ENCODE measurements at places on chromosomes 7 and 10.

DNA sequence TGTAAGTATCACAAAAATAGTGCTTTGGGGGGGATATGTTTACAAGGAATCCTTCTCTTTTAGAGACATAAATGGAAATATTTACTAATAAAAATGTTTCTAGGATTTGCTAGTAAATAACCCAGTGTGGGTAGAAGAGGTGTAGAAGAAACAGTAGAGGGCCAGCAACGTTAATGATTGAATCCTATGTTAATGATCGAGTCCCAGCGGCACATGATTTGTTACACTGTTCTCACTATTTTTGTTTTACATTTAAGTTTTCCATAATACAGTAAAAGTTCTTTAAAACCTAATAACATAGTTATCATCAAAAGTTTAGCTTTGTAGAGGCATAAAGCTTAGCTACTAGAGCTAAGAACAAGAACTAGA lies 66.0 kb downstream of the UBE2H start:
- DNase-seq = no peak

GRCh38 chr10:98194633-98195032 lies 60.2 kb downstream of the R3HCC1L start:
- DNase-seq = no peak

DNA sequence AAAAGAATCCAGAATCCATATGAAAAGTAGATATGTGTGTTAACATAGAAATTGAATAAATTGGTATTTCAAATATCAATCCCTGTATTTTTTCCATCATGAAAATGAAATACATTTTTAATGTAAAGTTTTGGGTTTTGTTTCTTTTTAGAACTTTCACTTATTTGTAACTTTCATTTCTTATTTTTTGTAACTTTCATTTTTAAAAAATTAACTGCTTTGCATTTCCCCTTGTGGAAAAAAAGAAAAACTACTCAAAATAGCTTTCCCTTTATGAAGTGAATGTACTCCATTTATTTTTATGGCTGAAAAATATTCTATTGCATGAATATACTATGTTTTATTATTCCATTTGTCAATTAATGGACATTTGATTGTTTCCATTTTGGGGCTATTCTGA lies 75.6 kb upstream of the SMNDC1 start:
- no peak for DNase-seq

GRCh38 chr10:33460505-33461294 lies 126.2 kb upstream of the NRP1 start:
- no peak for DNase-seq

- no peak for DNase-seq
Observed at GRCh38 chr10:86876748-86877147, 80.7 kb downstream of the MMRN2 start.

GRCh38 chr7:23472046-23472445 lies 1.8 kb upstream of the IGF2BP3 start:
- no peak for DNase-seq

DNA sequence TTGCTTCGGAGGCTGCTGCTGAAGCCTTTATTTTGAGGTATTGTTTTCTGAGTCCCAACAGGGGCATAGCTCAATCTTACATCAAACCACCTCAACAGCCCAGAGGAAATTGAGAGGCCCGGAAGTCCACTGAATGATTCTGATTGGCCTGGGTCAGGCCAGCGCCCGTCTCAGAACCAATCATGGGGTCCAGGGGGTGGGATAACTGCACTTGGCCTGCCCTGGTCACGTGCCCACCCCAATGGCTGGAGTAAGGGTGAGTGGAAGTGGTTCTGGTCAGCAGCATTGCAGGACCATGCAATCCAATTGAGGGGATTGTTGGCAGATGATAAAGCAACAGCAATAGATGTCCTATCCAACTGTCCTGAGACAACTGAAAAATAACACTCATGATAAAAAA lies 190.6 kb downstream of the HERPUD2 start:
- no peak for DNase-seq

- no peak for DNase-seq
Observed at GRCh38 chr7:9307131-9307530, 873.7 kb downstream of the NXPH1 start.

DNA sequence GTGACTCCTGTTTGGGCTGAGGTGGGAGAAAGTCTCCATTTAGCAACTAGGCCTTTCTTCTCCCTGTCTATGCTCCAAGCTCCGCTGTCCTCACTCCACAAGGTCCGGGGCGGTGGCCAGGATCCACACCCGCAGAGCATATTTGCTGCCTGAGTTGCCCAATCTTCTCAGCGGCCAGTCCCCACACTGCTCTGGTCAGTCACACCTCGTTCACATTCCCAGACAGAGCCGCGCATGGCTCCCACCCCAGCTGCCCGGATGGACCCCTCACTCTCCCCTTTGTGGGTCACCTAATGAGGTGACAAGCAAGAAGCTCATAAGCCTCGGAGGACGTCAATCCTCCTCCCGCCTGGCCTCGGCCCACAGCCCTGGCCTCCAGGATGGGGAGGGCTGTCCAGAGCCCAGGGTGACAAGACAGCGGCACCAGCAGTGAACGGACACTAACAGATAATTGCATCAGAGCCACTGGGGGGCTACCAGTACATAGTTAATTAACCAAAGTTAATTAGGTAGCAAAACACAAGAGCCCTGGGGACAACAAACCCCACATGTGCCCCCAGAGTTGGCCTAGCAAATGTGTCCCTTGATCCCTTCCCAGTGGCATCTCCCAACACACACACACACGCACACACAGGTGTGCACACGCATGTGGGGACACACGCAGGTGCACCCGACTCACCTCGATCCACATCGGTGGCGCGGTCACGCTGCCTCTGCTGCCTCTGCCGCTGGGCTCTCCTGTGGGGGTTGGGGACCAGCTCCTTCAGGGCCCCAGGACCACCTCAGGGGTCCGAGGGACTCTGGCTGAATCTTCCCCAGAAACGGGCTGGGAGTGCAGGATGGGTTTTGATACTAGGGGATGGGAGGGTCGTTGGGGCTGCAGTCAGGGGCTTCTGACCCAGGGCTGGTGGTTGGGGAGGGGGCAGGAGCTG lies 11.8 kb downstream of the EPHA1 start:
- peak; percentile 56 for DNase-seq

DNA sequence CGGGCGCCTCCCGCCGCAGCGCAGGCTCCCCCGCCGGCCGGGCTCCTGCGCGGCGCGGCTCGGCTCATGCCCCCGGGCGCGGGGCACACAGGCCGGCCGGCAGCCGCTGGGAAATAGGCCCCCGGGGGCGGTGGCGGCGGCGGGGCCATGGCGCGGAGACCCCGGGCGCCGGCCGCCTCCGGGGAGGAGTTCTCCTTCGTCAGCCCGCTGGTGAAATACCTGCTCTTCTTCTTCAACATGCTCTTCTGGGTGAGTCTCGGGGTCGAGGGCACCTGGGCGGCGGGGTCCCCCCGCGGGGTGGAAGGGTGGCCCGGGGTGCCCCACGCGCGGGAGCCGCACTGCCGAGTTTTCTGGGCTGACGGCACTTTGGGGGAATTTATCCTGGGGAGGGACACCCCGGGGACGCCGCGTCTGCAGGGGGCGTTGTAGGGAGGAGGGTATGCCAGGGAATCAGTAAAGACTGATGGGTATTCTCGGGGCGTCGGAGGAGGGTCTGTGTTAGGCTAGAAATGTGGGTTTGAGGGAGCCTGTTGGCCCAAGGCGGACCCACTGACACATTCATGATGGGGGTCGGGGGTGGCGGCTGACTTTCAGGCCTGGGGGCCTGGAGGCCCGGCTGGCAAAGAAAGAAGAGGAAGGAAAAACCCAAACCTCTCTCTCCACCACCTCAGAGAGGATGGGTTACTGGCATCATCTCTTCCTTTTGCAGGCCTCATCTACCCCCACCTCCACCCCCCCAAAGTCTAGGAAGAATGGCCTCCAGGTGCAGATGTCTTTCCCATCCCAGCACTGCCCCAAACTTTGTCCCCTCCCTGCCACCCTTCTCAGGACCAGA lies 544 bp downstream of the TSPAN33 start:
- peak; percentile 68 for DNase-seq

GRCh38 chr7:6545398-6546126 lies 5.7 kb downstream of the GRID2IP start:
- DNase-seq = no peak

DNA sequence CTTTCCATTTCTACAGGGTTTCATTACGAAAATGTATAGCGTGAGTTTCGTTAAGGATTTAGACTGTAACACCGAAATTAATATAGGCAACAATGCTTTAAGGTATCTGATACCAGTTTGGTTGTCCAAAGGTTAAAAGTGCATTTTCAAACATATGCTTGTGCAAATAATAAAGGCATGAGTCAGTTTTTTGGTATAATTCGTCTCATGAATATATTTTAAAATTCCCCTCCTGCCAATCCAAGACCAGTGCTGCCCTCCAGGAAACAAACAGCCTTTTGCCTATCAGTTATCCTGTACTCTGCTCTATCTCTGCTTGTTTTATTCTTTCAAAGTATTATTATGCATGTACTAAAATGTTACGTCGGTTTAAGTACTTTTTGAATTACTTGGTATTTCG lies 2.0 kb downstream of the LCOR start:
- DNase-seq = no peak

GRCh38 chr7:98810153-98810802 lies 59.5 kb downstream of the TMEM130 start:
- DNase-seq = no peak

DNA sequence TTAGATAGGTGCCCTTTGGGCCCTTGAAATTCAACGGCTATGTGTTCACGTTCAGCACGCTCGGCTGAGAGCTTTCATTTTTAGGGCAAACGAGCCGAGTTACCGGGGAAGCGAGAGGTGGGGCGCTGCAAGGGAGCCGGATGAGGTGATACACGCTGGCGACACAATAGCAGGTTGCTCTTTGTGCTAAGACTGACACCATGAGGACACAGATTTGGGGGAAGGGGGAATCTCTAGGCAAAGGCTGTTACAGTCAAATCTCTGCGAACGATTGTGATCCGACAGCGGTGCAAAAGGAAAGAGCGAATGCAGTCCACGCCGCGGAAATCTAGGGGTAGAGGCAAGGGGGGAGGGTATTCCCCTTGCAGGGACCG lies 667 bp downstream of the KLLN start:
- DNase-seq = no peak

DNA sequence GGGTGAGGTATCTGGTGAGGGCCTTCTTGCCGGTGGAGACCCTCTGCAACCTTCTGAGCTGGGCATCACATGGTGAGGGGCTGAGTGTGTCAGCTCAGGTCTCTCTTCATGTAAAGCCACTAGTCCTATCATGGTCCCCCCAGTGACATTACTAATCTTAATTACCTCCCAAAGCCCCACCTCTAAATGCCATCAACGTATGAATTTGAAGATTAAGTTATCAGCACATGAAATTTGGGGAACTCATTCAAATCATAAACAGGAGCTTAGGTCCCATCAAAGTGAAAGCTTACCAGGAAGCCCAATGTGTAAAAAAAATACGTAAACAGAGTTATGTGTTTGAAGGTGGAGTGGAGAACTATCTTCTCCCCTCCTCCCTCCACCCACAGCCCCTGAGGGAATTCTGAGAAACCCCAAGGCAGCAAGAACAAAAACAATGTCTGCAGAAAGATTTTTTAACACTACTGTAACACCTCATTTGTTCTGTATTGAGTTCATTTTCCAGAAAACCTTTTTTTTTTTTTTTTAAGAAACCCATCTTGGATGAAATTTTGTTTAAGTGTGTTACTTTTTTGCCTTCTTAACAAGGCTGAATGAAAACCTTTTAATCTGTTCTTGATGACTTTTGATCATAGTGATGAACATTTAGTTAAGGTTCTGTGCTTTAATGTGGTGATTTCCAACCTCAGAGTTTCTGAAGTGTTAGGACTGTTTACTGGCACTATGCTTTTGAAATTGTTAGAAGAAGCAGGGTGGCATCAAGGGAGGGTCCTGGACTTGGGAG lies 19.1 kb upstream of the PCGF5 start:
- peak; percentile 74 for DNase-seq

GRCh38 chr7:100675581-100676350 lies 2.2 kb downstream of the GNB2 start:
- peak; percentile 94 for DNase-seq

DNA sequence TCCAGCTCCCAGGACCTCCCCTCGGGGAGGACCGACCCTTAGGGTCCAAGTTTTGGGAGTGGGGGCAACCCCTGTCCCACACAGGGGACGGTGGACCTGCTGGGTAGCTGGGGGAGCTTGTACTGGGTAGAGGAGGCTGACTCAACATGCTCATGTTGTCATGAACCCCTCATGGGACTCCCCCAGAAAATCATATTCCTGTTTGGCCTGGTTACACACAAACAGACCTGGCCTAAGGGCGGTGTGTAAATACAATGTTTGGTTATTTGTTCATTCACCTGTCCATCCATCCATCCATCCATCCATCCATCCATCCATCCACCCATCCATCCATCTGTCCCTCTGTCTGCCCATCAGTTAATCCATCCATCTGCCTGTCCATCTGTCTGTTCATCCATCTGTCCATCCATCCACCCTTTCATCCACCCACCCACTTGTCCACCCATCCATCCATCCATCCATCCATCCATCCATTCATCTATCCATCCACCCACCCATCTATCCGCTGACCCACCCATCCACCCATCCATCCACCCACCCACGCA lies 92.9 kb downstream of the DNAJB6 start:
- DNase-seq = peak; percentile 45

DNA sequence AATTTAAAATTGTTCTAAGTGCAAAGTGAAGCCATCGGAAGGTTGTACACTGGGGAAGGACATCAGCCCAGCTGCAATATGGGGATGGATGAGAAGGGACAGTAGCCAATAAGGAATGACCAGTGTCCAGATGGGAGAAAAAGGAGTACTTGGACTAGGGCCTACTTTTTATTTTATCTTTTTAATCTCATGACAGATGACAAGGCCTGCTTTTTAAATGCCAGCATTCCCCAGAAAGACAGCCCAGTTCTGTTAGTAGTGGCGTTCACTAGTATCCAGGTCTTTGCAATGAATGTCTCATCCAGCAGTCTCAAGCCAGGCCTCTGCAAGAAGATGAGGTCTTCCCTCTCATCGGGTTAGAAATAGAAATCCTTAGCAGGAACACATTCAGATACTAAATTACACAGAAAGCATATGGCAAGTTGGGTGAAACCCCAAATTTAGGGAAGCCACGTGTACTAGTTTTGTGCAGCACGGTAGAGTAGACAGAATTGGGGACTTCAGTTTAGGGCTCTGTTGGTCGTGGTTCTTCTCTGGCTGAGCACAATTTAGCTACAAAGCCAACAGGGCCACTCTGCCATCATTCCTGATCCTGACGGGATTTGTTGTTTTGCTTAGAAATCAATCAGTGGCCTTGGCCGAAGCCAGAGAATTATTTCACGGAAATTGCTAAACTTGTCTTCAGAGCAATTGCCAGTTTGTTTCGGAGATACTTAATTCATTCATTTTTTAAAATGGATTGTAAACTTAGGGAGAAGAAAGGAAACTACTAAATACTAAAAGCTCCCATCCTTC lies 227.8 kb downstream of the ARHGAP21 start:
- no peak for DNase-seq

GRCh38 chr7:82029236-82029913 lies 259.5 kb upstream of the HGF start:
- no peak for DNase-seq

DNA sequence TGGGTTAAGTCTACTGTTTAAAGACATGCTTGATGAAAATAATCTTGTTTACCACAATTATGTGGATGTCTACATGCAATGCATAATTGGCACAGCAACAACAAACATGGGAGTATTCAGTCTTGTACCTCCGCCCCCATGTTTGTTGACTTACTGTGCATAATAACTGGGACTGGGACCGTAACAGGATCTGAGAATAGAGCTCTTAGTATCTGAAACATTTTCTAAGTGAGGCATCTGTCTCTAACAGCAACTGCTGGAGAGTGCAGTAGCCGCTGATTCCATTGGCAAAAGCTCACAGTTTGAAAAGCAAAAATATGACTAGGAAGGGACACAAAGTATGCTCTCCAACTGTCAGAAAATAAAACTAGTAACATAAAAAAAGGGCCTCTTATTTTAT lies 61.6 kb downstream of the ENO4 start:
- no peak for DNase-seq
